Activated T-helper 1 cell treated with anti-CD3 and anti-CD28 coated beads, Interleukin-2, amount 50 U/mL, for 16 hours (primary cell): ENCODE measurements at places on chromosomes 2 and 18.

- DNase-seq: no peak
Measured at GRCh38 chr2:154375579-154375931, 322.9 kb upstream of the KCNJ3 start.

GRCh38 chr2:52113338-52113737 lies 1081.4 kb upstream of the NRXN1 start:
- DNase-seq: no peak

GRCh38 chr18:51190000-51190399 lies 7.5 kb downstream of the MEX3C start:
- DNase-seq: no peak

DNA sequence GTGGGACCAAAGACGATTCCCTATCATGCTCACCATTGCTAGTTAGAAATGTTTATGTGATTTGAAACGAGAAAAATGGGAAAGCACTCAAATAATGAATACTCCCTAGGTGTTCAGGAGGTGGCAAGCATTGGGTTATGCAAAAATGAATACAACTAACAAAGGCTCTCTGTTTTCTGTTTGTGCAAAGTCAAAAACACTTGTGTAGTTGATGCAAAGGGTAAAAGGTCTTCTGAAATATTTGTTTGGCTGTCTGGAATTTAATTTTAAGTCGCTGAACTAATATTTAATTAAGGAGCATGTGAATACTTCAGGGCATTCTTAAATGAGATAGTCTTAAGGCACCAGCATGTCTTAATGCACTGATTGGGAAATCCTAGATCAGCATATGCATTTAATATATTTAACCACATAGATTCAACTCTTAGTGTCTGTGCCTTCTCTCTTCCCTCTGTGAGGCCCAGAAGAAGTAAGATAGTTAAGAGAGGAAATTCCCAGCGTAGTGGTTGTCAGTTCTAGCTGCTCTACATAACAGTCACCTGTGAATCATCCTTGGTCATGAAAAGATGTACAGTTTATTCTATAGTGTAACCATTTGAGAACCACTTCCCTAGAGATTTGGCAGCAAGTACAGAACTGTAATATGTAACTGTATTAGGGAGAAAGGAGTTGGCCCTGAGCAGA lies 111.9 kb downstream of the EPC2 start:
- DNase-seq: no peak

- no peak for DNase-seq
Measured at GRCh38 chr18:26036635-26037034, 53.8 kb downstream of the SS18 start.

DNA sequence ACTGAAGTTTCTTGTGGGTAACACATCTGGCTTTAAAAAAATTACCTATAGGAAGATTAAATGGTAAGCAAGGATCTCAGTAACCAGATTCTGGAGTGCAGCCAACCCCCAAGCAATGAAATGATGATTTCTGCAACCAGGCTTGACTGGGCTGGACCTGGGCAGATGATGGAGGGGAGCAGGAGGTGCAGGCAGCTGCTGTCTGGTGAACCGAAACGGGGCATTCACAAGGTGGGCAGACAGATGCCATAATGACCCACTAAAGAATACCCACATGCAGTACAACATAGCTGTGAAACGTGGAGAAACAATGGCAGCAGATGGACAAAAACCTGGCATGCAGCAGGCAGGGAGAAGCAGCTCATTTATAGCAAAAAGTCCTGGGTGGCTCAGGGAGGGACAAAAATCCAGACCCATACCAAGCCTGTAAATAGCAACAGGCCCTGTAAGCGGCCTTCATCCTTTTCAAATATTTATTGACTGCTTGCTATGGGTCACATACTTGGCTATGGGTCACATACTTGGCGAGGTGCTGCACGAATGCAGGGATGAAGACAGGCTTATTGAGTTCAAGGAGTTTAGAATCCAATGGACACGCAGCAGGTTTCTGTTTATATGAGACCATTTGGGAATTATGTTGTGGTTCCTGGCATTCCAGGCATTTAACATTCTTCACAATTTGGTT lies 244.7 kb downstream of the HRH4 start:
- no peak for DNase-seq

DNA sequence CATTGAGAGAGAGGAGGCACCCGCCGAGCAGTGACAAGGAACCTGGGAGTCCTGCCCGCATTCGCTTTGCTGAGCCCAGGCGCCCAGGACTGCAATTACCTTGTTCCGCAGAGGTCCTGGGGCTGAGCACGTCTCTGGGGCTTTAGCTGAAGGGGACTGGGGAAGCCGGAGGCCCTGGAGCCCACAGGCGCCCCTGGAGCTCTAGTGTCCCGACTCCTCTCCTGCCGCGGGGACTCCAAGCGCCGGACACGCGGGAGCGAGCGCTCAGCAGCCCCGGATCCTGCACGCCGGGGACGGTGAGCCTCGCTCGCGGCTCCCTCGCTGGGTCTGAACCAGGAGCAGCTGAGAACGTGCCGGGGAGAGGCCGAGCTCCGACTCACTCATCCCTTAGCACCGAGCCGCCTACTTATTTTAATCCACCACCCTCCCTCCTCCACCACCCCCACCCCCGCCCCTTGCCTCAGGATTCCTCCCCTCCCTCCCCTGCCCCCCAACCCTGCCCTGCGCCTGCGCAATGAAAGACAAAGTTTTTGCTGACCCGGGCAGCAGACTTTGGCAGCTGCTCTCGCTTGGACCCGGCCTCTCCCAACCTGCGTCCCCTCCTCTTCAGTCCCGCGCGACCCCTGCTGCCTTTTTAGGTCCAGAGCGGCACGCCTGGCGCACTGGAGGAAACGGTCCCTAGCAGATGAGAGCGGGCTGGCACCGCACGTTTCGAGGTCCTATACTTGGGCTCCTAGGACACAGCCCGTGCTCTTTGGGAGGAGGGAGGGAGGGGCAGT lies at the start of gene OSR1:
Gene OSR1 (minus strand): TSS at position 382 of the 779 bp plus-strand sequence. CDS start 4,818 bp downstream, outside the sequence.
- DNase-seq: no peak

DNA sequence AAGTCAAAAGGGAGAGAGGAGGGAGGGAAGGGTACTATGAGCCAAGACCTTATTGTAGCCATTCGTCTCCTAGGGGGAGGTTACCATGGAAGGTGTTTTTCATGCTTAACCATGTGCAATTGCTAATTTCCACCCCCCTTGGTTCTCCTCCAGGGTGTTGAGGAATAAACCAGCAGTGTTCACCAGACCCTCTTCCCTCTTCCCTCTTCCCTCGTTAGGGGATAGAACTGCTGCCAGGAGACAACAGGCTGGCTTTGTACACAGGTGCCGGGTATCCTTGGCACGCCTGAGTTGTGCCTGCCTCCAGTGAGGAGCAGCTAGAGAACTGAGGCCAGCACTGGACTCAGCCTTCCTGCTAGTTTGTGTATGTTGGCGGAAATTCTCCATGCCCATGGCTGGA lies 41.1 kb upstream of the ARL5A start:
- DNase-seq: no peak

DNA sequence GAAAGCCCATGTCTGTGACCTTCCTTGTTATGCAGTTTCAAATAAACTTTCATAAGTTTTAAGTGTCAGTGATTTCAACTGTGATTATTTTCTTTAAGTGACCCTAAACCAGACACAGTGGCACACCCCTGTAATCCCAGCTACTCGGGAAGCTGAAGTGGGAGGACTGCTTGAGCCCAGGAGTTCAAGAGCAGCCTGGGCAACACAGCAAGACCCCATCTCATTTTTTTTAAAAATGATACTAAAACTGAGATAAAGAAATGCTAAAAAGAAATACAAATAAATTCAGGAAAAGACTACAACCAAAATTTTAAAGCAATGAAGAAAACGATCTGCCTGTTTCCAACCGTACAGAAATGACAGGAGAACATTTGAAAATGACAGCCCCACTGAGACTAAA lies 54.2 kb downstream of the ROCK2 start:
- no peak for DNase-seq

- DNase-seq: no peak
Measured at GRCh38 chr18:69617888-69618287, 217.2 kb downstream of the DOK6 start.
